ENCODE measurements at places on chromosomes 16 and 17.

- DNase-seq, result no peak
These were observed 28.7 kb downstream of the CACNA1G start for GRCh38 chr17:50589095-50589705.

GRCh38 chr17:48459070-48459844, 29.2 kb upstream of the SKAP1 start:
- DNase-seq, result no peak

GRCh38 chr17:9371019-9371418, 204.6 kb downstream of the STX8 start:
- no peak for DNase-seq

- no peak for DNase-seq
These were observed 32.4 kb downstream of the HAPSTR1 start for GRCh38 chr16:9123871-9124270.

DNA sequence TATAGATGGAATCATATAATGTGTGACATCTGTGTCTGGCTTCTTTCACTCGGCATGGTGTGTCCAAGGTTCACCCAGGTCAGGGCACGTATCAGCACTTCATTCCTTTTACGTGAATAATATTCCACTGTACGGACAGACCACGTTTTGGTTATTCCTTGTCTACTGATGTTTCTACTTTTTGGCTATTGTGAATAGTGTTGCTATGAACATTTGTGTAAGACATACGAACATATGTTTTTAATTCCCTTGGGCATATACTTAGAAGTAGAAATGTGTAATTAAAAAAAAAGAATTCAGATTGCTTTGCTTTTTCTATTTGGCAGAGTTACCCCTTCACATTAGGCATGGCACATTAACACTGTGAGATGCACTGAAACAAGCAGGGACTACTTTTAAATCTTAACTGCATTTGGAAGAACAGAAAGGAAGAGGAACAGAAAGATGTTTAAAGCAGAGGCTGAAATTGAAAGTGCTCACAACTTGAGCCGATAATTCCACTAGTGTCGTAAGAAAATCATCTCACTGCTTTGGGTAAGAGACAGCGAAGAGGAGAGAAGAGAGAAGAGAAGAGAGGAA, 105.3 kb downstream of the VPS53 start:
- no peak for DNase-seq

GRCh38 chr16:965036-965395, 5.8 kb downstream of the LMF1 start:
- no peak for DNase-seq

- no peak for DNase-seq
These were observed 10.3 kb downstream of the CCL18 start for GRCh38 chr17:36074365-36074764.

- no peak for DNase-seq
These were observed 74.2 kb upstream of the ZNF469 start for GRCh38 chr16:88308441-88309173.

DNA sequence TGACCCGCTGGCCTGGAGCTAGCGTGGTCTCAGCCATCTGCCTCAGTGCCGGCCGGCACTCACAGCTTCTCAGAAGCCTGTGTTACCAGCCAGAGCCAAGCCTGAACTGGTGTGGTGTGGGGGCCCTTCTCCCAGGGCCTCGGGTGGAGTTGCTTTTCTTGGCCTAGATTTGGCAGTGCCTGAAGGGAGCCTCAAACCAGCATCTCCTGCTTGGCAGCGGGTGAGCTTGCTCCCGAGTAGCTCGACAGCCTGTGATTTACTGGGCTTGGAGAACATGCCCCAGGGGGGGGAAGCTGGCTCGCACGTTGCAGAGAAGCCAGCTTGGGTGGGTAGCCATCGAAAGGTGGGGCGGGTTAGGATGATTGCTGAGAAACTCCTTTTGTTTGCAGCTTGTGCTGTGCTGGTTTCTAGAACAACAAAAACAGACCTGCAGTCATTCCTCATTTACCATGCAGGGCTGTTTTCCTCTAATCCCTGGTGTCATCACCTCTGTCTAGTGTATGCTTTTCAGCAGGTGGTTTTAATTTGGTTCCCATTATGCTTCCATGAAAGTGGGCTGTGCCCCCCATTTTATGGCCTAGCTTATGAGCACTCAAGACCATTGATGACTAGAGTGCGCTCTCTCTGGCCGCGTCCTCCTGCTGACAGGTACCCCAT, 42.2 kb downstream of the TBCD start:
- DNase-seq, result no peak

- DNase-seq, result no peak
These were observed 68.1 kb downstream of the NDEL1 start for GRCh38 chr17:8503807-8504206.

DNA sequence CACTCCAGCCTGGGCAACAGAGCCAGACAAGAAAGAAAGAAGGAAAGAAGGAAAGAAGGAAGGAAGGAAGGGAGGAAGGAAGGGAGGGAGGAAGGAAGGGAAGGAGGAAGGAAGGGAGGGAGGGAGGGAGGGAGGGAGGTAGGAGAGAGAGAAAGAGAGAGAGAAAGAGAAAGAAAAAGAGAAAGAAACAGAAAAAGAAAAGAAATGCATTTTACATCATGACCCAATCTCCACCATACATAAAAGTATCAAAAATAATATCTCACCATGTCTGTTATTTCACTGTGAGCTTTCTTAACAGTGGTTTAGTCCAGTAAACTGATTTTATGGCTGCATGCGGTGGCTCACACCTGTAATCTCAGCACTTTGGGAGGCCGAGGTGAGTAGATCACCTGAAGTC, 70.0 kb downstream of the CYTH1 start:
- no peak for DNase-seq

GRCh38 chr16:21239646-21240045, 6.1 kb downstream of the ANKS4B start:
- no peak for DNase-seq

- DNase-seq, result no peak
These were observed 12.4 kb upstream of the GFAP start for GRCh38 chr17:44927696-44928095.

- no peak for DNase-seq
These were observed 33.9 kb downstream of the CYTH1 start for GRCh38 chr17:78748048-78748729.

- DNase-seq, result no peak
These were observed at the start of gene KRT24 for GRCh38 chr17:40703652-40704051. TSS of gene KRT24 (minus strand) at chr17:40703752. CDS start at chr17:40703693, 59 bp downstream.

- no peak for DNase-seq
These were observed 241.3 kb upstream of the ZFHX3 start for GRCh38 chr16:73289232-73289631.

- DNase-seq, result no peak
These were observed 43.2 kb upstream of the FA2H start for GRCh38 chr16:74817851-74818250.

DNA sequence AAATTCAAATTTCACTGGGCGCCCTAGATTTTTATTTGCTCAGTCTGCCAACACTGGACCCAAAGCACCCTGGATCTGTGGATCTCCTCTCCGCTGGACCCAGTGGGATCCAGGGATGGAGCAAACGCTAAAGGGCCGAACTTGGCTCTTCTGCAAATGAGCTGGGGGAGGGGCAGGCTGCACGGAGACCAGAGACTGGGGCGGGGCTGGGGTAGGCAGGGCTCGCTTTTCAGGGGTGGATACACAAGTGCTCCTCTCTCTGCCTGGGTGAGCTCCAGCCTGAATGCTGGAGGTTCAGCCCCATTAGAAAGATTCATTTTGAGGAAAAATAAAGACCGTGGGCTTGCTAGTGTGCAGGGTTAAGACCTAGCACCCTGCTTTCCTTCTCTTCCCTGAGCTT, 8.9 kb downstream of the CBX4 start:
- no peak for DNase-seq

Measured in activated CD4-positive, CD25-positive, alpha-beta regulatory T cell treated with anti-CD3 and anti-CD28 coated beads, Interleukin-2, amount 50 U/mL, for 72 hours (primary cell).